Fibroblast of skin of left biceps (primary cell): ENCODE measurements at places on chromosomes 4 and X.

DNA sequence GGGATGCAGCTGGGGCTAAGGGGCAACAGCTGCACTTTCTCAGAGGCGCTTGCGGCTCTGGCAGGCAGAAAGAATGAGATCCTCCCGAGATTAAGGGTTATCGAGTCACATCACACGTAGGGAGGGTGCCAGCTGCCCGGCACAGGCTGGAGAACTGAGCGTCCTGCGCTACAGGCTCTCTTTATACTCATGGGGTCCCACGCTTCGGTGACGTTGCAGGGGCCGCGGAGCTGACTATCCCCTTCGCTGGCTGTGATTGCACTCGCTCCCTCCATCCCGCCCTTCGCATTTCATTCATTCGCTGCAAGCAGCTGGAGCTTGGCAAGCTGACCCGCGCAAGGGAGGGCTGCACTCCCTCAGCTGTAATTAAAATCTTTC is at the start of gene TACR3:
TSS of gene TACR3 (minus strand) at position 156 of the 378 bp plus-strand sequence. CDS start 310 bp downstream, outside the sequence.
- no peak for DNase-seq

DNA sequence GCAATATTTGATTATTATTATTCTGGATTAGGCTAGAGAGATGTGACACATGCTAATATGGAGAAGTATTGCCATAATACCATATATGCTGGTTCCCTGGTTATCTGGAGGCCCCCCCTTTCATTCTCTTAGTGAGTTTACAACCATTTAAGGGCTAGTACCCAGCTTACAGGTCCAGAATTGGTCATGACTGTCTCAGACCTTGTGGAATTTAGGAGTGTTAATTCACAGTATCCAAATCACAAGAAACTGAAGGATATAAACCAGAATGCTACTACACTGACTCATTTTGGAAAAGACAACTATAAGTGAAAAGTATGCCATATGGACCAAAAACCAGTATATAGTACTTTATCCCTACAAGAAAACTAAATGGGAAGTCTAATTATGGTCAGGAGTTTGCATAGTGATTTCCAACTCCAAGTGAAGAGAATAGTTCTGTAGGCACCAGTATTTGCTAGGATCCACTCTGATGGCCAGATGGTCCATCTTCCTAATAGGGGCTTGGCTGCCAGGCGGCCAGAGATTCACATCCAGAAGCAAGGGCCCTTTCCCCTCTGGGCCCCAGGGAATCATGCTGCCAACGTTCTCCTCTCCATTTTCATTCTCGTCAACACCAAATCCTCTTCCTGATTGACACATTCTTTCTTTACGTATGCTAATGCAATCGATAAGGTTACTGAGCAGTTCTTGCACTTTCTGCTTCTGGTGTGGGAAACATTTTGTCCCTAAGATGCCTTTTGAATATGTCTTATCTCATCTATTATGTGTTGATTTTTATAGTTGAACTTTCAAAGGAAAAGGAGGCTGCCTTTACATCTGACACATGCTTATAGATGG is 123.6 kb downstream of the SHROOM3 start:
- DNase-seq = no peak

- no peak for DNase-seq
Observed at GRCh38 chrX:48025561-48025960, 18.8 kb downstream of the SPACA5 start.

- DNase-seq = no peak
Observed at GRCh38 chr4:6916587-6917460, 7.2 kb downstream of the TBC1D14 start.

DNA sequence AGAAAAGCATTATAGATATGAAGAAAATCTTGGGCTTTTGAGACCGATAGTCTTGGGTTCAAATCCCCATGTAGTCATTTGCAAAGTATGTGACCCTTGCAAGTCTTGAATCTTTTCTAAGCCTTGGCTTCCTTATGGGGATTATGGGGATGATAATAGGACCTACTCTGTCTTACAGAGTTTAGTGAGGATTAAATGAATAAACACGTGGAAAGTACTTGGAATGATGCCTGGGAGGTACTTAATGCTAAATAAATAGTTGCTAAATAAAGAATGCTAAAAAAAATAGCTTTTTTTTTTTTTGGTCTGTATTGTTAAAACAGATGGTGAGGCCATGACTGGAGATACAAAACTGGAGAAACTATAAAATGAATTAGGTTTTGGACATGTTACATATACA is 292.7 kb downstream of the GPAT3 start:
- DNase-seq = no peak

- DNase-seq = no peak
Observed at GRCh38 chr4:41140410-41140809, 73.9 kb downstream of the APBB2 start.

- no peak for DNase-seq
Observed at GRCh38 chr4:23412701-23413100, 477.1 kb downstream of the PPARGC1A start.

- no peak for DNase-seq
Observed at GRCh38 chrX:4787971-4788370, 1074.5 kb upstream of the PRKX start.

DNA sequence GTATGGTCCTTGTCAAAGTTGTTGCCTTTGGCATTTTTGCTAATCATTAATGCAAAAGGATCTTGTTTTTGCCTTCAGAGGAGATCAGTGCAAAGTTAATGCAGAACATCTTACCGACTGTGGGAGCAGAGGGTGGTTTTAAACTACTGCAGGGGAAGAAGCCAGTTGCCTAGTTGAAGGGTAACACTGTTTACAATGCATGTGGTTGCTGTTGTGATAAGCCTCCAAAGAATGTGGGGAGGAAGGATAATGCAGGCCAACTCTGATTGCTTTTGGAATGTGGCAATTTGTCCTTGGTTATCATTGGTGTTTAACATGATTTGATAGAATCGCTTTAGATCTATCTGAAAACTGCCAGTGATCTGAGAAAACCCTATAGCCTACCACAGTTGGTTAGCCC is 204.3 kb upstream of the TLL1 start:
- DNase-seq = no peak

DNA sequence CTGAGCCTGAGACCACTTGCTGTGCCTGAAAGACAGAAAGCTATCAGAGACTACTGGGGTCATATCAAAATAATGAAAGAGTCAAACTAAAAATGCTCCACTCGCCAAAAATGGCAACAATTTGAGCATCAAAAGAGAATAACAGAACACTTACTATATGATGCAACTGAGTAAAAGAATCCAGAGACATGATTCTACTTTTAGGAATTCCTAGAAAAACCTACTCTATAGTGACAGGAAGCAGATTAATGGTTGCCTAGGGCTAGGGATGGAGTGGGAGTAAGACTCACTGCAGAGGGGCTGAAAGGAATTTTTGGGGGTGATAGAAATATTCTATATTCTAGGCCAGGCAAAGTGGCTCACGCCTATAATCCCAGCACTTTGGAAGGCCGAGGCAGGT is 29.4 kb upstream of the SLAIN2 start:
- DNase-seq = no peak

GRCh38 chrX:29662101-29662500 is 553.3 kb upstream of the MAGEB2 start:
- DNase-seq = no peak

GRCh38 chrX:153190381-153190780 is 11.3 kb downstream of the MAGEA1 start:
- no peak for DNase-seq

DNA sequence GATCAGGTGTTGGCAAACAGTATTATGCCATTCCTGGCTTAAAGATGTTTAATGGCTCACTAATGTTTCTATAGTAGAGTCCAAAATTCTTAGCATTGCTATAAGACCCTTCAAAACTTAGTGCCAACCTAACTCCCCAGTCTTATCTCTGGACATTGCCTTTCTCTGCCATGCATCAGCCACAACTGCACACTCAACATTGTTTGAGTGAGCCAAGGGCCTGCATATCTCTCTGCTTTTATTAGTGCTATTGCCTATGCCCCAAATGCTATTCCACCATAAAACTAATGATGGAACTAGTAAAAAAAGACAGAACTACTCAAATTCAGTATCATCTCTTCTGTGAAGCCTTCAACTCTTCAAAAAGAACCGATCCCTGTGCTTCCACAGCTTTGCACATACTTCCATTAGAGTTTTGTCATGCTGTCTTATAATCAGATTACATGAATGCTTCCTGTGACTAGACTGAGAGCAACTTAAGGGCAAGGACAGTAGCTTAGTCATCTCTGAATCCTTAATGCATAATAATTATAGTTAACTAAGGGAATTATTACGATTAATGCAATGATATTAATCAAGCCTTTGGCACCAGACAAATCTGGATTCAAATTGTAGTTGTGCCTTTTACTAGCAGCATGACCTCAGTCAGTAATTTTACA is 53.7 kb downstream of the CHM start:
- DNase-seq = no peak

DNA sequence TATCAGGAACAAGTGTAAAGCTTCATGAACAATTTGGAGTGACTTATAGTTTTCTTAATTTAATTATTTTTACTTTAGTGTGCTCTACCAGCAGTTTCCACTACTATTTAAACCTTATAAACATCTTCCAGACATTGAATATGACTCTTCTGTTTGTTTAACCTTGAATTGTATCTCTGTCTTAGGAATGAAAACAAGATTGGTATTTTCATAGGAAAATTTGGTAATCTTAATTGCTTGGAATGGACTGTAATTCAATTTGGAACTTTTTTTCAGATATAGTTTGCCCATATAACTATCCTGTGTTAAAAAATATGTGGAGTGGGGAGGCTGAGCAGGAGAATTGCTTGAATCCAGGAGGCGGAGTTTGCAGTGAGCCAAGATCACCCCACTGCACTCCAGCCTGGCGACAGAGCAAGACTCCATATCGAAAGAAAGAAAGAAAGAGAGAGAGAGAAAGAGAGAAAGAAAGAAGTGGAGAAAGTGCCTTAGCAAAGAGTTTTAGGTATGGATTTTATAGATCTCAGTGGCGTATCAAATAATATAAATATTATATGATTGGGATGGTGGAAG is 242.4 kb downstream of the BMPR1B start:
- no peak for DNase-seq

DNA sequence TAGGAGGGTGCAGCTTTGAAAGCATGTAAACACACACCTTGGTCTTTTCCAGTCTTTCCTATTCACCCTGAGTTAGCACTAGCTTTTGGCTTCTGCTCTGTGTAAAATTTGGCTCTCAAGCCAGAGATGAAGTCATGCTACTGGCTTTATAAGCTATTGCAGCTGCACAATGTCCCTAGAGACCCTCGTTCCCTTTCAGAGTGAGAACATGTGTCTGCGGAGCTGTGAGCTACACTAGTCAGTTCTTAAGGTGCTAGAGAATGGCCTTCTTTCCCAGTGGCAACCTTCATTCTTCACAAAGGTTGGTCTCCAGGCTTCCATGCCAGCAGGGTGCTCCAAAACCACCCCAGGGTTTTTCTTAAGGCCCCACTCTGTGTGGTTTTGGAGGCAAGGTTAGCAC is 199.1 kb downstream of the SPATA18 start:
- DNase-seq = peak; percentile 56

GRCh38 chrX:18891548-18891945 is 92.4 kb downstream of the PHKA2 start:
- DNase-seq = no peak

GRCh38 chrX:133290076-133290475 is 71.9 kb upstream of the TFDP3 start:
- no peak for DNase-seq

DNA sequence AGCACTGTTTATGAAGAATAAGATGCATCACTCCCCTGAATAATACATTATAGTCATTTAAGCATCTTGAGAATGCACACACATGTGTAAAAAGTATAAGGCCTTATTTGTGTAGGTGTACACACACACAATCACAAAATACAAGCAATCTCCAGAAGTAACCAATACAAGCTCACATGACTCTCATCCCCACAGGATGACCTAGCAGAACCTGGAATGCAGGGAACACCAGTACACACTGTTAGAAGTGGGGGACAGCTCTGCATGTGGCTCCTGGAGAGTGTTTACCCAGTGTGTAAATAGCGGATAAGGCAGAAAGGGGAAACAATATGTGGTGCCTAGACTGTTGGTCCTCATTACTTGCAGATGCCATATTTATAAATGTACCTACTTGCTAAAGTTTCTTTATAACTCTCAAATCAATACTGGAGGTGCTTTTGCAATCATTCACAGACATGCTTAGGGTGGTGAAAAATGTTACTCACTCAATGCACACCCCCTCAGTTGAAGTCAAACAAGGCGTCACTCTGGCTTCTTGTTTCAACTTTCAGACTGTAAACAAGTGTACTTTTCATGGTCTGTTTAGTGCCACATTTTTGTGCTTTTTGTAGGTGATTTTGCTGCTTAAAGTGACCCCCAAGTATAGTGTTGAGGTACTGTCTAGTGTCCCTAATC is 73.1 kb downstream of the MAGEB17 start:
- DNase-seq = no peak

DNA sequence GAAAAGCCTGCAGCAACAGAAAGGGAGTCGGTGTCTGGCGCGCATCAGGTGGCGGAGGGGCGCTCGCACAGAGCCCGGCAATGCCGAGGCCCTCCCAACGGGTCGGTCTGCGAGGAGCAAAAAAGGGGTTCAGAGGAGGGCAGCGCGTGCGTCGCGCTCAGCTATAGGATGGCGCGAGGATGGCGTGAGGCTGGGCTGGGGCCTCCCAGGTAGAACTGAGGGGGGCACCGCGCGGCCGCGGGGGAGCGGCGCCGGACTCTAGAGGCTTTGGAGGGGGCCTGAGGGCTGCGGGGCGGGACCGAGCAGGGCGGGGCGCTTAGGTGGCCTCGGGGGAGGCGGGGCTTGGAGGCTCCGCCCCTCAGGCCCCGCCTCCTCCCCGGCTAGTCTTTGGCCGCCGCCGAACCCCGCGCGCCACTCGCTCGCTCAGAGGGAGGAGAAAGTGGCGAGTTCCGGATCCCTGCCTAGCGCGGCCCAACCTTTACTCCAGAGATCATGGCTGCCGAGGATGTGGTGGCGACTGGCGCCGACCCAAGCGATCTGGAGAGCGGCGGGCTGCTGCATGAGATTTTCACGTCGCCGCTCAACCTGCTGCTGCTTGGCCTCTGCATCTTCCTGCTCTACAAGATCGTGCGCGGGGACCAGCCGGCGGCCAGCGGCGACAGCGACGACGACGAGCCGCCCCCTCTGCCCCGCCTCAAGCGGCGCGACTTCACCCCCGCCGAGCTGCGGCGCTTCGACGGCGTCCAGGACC is at the start of gene PGRMC1:
TSS of gene PGRMC1 (plus strand) at position 414 of the 751 bp plus-strand sequence. CDS start at position 493, 79 bp downstream.
- peak; percentile 54 for DNase-seq

- DNase-seq = no peak
Observed at GRCh38 chr4:24896056-24896455, 16.8 kb downstream of the CCDC149 start.

DNA sequence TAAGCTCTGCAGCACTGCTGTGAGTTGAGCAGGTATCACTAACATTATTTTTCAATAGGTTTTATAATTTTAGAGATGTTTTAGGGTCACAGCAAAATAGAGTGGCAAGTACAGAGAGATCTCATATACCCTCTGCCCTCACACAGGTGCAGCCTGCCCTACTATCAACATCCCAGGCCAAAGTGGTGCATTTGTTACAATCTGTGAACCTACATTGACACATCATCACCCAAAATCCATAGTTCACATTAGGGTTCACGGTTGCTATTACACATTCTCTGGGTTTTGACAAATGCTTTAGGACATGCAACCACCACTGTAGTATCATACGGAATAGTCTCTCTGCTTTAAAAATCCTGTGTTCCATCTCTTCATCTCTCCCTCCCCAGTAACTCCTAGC is 173.1 kb downstream of the DHX15 start:
- DNase-seq = no peak

GRCh38 chrX:12866451-12867377 is at the start of gene TLR7:
Gene TLR7 (plus strand): TSS chrX:12867072. CDS start chrX:12867579, 507 bp downstream.
- DNase-seq = no peak

- no peak for DNase-seq
Observed at GRCh38 chrX:7242613-7243012, 94.7 kb upstream of the PUDP start.
